Activated CD4-positive, alpha-beta T cell treated with anti-CD3 and anti-CD28 coated beads for 36 hours (primary cell): ENCODE measurements at places on chromosomes 1 and 21. TPM values are rescaled to one million over a fixed set of nuclear protein-coding genes. Genes with fewer than 3 reads are reported as not detected.

Gene MPL
- total RNA-seq, result not detected

DNA sequence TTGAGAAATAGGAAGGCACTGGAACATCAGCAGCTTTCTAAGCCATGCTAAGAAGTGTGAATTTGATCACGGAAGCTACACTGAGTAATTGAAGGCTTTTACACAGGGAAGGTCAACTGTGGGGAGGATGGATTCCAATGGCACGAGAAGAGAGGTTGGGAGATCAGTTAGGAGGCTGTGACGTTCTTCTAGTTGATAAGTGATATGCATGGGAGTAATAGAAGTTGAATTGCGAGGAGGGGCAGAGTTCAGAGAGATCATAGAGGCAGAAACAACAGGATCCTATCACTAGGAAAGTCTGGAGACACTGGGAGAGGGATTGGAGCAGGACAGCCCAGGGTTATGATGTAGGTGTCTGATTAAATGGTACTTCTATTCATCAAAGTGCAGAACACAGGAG lies 16.2 kb downstream of the LMOD1 start:
- DNase-seq, result no peak
- no peak overlapping the region for H3K4me3 ChIP-seq
- H3K4me1 ChIP-seq, result no peaks in the 10 kb centered on the region
- no peak overlapping the region for H3K27ac ChIP-seq
- peaks cover 6% of the 10 kb centered on the region for H3K27me3 ChIP-seq
- no peaks in the 10 kb centered on the region for H3K36me3 ChIP-seq

DNA sequence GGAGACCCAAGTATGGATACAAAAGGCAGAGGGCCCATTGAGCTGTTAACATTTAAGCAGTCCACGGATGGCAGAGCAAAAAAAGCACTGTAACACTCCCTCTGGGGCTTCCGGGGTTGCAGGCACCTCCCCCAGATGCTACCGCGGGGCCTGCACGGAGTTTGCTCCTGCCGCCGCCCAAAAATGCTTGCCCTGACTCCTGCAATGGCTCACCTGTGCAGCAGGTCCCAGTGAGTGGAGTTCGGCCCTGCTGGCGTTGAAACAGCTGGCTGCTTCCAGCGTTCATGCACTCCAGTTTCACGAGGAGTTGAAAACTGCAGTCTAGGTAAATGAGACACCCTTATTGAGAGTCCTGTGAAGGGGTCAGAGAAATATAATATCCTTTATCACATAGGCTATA lies 832.8 kb downstream of the NCAM2 start:
- no peak overlapping the region for H3K4me3 ChIP-seq
- no peak for DNase-seq
- no peak overlapping the region for H3K27ac ChIP-seq
- H3K27me3 ChIP-seq, result no peaks in the 10 kb centered on the region

Gene KIF17
- total RNA-seq, result 0.25 TPM
